ENCODE measurements at places on chromosomes 11 and 22. TPM values are rescaled to one million over a fixed set of nuclear protein-coding genes. Genes with fewer than 3 reads are reported as not detected.
A peak's percentile ranks its signal among the peaks of the same experiment; 100 is the strongest.

GRCh38 chr22:44413211-44413610, 84.8 kb downstream of the RTL6 start:
- DNase-seq = no peak

GRCh38 chr11:75376175-75376574, 23.1 kb upstream of the RPS3 start:
- DNase-seq = no peak

- no peak for DNase-seq
Measured at GRCh38 chr11:122267602-122268001, 151.6 kb upstream of the BLID start.

GRCh38 chr11:45025716-45026492, 75.2 kb upstream of the TP53I11 start:
- no peak for DNase-seq

Gene TEX12
- 1.3 TPM for total RNA-seq

DNA sequence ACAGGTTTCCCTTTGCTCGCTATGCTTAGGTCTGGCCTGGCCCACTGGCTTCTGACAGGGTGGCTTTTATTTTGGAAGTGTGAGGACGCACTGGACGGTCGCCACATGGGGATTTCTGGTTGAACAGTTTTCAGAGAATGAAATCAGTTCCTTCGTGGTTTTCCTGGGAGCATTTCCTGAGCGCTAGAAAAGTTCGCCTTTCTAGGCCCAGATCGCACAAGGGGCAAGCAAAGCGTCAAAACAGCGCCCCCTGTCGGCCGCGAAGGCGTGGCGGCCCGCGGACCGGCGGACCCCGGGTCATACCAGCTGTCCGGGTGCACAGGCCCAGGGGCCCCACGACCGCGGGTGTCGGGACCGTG, 12.7 kb upstream of the CYP2R1 start:
- DNase-seq = peak; percentile 63

DNA sequence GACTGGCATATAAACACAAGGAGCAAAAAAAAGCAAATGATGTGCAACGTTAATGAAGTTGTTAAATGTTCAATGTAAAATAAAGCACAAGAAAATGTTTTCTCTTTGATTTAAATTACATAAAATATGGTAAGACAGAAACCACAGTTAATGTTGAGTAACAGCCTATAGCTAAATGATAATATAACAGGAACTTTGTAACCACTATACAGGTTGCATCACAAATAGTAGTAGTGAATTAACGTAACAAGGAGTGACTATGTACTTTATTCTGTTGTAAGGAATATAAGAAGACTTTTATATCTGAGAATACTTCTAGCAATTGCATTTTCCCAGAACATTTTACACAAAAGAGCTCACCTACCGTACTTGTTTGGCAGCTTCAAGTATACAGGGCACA, 16.9 kb downstream of the SAAL1 start:
- no peak for DNase-seq
